Glutamatergic neuron (in vitro differentiated cells): ENCODE measurements at places on chromosomes 3 and 15. TPM values are rescaled to one million over a fixed set of nuclear protein-coding genes. Genes with fewer than 3 reads are reported as not detected.

PCNP gene
- 131 TPM for total RNA-seq

IGSF10 gene
- 0.05 TPM for total RNA-seq

PEX5L gene
- 41.0 TPM for total RNA-seq

RFT1 gene
- 10.5 TPM for total RNA-seq

CTXN2 gene
- 0.22 TPM for total RNA-seq

GOLGA8R gene
- not detected for total RNA-seq

DCBLD2 gene
- total RNA-seq, result 33.9 TPM

PAQR9 gene
- 2.5 TPM for total RNA-seq

KNG1 gene
- not detected for total RNA-seq

NUP210 gene
- total RNA-seq, result 2.4 TPM

HESX1 gene
- total RNA-seq, result not detected

STRIT1 gene
- not detected for total RNA-seq

DNA sequence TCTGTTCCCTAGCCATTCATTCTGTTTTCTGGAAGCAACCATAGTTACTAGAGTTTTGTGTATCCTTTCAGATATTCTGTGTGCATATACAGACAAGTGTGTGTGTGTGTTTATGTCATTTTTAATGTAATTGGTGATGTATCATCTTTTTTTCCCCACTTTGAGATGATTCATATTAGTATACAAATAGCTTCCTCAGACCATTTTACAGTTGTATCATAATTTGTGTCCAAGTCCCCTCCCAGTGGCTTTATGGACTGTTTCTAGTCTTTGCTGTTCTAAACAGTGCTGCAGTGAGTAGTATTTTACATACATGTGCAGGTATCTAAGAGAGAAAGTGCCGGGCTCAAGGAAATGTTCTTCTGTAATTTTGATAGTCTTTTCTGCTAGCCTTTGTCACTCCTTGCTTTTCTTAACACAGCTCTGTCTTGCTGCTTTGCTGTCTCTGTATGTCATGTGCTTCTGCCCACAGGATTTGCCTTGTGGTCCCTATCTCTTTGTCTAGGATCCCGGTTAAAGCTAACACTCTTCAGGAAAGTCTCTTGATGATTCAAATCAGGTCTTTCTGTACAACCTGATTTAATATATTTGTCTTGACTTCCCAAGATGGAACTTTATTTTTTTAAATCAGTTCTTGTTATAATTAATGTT is 31.5 kb upstream of the FBXL22 start:
- no peak for DNase-seq

- DNase-seq, result no peak
These were observed 167.6 kb downstream of the RAB11A start for GRCh38 chr15:66036859-66037258.

DNA sequence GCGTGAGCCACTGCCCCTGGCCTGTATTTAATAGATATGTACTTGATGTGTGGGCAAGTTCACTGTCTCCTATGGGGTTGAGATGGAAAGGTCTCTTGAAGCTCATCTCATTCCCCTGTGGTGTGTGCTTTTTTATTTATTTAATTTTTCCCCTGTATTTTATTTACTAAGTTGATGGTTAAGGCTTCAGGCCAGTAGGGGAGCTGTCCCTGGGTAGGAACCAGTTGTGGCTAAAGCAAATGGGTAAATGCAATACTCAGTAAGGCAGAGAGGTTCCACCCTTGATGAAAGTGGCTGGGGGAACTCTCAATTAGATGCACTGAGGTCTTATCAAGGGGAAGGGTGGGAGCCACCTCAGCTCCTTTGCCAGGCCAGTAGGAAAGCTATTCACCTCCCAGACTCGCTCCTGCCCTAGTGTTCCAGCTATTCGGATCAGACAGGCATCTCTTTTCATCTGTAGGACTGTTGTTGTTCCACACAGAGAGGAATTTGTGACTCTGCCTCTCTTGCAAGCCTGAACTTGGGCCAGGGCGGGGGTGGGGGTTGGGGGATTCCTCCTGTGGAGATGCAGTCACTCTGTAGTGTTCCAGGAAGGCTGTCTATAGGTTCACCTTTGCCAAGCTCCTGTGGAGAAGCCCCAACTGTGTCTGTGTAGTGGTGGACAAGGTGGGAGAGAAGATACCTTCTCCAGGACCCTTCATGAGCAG is 26.1 kb downstream of the PCCB start:
- DNase-seq, result no peak

DNA sequence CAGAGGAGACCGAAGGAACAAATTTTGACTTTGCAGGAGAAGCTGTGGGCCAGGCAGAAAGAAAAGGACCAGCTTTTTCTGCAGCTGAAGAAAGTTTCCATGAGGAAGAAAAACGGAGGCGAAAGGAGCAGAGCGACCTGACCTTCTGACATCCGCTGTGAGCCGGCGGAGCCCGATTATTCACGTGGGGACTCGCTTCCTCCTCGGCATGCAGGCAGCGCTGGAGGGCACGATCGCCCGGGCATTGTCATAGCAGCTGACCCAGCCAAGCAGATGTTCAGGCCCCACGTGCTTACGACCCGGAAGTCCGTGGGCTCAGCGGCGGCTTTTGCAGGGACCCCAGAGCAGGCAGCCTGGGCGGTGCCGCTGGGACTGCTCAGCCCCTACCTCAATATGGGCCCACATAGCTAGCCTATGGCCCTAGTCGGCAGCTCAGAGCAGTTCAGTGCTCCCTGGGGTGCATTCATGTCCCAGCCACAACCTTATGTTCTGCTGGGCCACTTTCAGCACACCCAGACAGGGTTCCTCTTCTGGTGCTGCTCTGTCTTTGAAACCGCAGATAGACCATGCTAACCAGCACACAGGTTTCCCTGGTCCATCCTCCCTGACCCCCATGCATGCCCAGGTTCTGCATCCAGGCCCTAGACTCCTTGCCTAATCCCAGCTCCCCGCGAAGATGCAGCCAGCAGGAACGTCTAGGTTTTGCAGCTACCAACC is 10.5 kb upstream of the EIF4A2 start:
- DNase-seq, result peak; percentile 52

GRCh38 chr3:155737844-155738460 is 6.9 kb downstream of the PLCH1 start:
- no peak for DNase-seq

DNA sequence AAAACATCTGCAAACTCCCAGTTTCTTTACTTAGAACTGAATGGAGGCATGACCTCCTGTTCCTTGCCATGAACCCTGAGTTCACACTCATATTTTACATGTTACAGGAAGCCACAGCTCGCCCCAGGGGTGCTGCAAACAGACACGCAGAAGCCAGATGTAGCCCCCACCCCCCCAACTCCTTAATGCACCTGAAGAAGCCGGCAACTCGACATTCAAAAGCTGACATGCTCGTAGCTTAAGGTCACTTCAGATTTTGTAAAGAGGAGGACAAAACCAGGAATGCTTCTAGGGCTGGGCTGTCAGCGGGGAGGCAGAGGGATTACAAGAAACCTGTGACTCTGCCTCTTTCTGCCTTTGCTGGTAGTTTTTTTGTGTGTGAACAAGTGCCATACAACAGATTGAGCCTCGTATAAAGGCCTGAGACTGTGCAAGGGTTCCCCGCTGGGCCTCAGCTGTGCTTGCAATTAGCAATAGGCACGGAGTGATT is 42.0 kb upstream of the FEZF2 start:
- DNase-seq, result peak; percentile 41

GRCh38 chr15:76636059-76636458 is 269.1 kb downstream of the SCAPER start:
- DNase-seq, result no peak

- DNase-seq, result no peak
These were observed 154.0 kb upstream of the BCL6 start for GRCh38 chr3:187899246-187899645.

DNA sequence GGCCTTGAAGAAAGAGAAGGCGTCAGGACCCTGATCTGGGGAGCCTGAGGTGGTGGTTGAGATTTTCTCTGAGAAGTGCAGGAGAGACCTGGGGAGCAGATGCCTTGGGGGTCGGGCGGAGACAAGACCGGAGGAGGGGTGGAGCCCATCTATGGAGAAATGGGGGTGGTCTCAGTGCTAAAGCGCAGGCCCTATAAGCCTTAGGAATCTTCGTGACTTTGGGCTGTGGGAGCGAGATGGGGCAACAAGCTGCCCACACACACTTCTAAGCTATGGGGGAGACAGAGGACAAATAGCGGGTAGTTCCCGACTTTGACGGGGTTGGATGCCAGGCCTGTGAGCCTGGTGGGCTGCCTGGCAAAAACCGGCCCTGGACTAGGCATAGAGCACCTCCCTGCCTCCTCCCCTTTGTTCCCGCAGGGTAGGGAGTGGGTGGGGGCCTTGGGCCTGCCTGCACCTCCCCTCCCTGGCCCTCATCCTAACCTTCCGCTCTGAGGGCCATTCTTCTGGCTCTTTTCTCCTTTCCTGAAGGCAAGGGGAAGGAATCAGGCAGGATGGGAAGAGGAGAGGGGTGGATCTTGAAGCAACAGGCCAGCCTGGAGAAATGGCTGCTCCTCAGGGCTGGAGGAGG is 880 bp downstream of the NISCH start:
- no peak for DNase-seq

GRCh38 chr3:120682095-120682681 is at the start of gene HGD:
TSS of gene HGD (minus strand) at chr3:120682239. CDS start at chr3:120682111, 128 bp downstream.
- DNase-seq, result no peak

GRCh38 chr15:75049392-75049791 is 26.0 kb downstream of the PPCDC start:
- no peak for DNase-seq

DNA sequence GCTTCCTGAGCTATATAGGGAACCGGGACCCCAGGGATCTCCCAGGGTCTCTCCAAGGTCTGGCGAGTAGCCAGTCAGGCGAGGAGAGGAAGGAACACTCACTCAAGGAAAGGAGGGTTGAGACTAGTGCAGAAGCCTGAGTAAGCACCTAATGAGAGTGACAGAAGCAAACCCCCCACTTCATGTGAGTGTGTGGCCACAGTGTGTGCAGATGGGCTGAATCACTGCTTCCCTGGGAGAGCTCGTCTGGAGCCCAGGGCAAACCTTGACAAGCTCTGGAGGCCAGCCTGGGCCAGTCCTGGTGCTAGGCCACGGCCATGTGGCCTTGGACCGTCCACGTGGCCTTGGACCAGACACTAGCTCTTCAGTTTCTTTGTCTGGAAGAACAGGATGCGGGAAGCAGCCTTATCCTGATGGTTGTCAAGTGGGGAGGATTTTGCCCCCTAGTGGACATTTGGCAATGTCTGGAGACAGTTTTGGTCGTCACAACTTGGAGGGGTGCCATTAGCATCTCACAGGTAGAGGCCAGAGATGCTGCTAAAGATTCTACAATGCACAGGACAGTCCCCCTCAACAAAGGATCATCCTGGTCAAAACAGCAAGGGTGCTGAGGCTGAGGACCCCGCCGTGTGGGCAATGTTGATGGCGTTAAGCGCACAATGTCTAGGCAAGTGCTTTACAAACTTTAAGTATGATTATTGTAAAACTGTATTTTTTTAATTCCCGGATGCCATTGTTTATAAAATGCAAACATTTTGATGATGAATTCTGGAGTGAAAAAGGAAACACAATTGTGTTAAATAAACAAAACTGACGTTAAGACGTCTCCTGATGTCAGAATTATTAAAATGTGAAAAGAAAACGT is 34.8 kb upstream of the CTSH start:
- DNase-seq, result peak; percentile 64

- no peak for DNase-seq
These were observed 65.7 kb downstream of the MYLK start for GRCh38 chr3:123818324-123818920.

- no peak for DNase-seq
These were observed 7.9 kb downstream of the FEM1B start for GRCh38 chr15:68285259-68285980.

- no peak for DNase-seq
These were observed 17.1 kb upstream of the RASA2 start for GRCh38 chr3:141469720-141470119.

GRCh38 chr3:115885621-115886020 is 262.3 kb downstream of the GAP43 start:
- DNase-seq, result no peak

GRCh38 chr3:180277041-180277440 is 240.3 kb upstream of the PEX5L start:
- DNase-seq, result no peak

GRCh38 chr3:18057471-18058091 is 315.1 kb upstream of the TBC1D5 start:
- no peak for DNase-seq

- peak; percentile 99 for DNase-seq
These were observed 903 bp downstream of the SLC25A38 start for GRCh38 chr3:39383881-39384664.

GRCh38 chr3:150414258-150414657 is 6.2 kb downstream of the TSC22D2 start:
- no peak for DNase-seq

DNA sequence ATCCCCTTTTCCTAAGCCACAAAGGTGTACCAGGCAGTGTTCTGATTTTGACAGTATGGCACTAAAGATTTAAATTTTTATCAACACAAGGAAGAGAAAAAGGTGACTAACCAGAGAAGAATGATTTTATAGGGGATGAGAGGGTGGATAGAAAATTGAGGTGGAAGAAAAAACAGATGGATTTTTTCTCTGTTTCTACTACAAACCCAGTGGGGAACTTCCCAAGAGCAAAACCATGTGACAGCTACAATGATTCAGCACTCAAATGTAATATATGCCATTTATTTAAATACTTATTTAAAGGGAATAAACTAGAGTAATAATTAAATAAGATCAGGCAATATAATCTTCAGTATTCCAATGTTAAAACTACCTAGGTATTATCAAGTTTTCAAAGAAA is 11.1 kb downstream of the DCUN1D1 start:
- DNase-seq, result no peak

DNA sequence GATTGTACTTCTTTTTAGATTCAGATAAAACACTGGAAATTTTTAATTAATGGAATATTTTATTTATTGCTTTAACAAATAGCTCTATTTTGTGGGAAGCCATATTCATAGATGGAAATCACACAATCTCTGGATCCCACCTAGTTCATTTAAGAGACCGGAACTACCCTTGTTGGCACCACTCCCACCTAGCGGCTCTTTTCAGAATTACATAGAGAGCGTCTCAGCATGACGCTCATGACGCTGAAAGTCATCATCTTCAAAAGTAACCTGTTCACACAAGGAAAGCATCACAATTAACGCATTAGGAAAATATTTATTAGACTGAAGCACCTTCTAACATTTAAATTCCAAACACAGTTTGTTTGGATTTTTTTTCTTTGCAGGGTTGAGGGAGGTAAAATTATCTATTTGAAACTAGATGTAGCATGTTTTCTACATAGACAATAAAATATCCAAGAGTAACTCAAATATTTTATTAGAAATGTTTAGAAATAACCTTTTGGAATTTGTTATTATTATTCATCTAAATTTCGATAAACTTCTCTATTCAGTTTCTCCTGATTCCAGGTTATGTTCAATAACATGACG is 214.9 kb upstream of the ARRDC4 start:
- DNase-seq, result peak; percentile 51

GRCh38 chr3:87771337-87772192 is 287.2 kb downstream of the CGGBP1 start:
- DNase-seq, result peak; percentile 34

- no peak for DNase-seq
These were observed 122.9 kb downstream of the ARRDC4 start for GRCh38 chr15:98083203-98083910.

- no peak for DNase-seq
These were observed 379.7 kb upstream of the PROK2 start for GRCh38 chr3:72164635-72164978.

- no peak for DNase-seq
These were observed 1.1 kb downstream of the CCDC39 start for GRCh38 chr3:180678231-180678630.

- no peak for DNase-seq
These were observed 419.7 kb downstream of the FGF12 start for GRCh38 chr3:192307631-192308030.
